ENCODE measurements at places on chromosomes 4 and X. TPM values are rescaled to one million over a fixed set of nuclear protein-coding genes. Genes with fewer than 3 reads are reported as not detected.

Gene TMEM31
- total RNA-seq, result not detected

Gene SMR3B
- not detected for total RNA-seq

Gene GYPA
- not detected for total RNA-seq

Gene DSPP
- not detected for total RNA-seq

Gene KIAA1210
- total RNA-seq, result not detected

Gene SPP1
- not detected for total RNA-seq

Gene GLRB
- total RNA-seq, result 4.2 TPM

Gene CYLC1
- not detected for total RNA-seq
